ENCODE measurements at places on chromosomes 6 and 20.

GRCh38 chr6:150435832-150436231 lies 67.0 kb downstream of the IYD start:
- DNase-seq = no peak

DNA sequence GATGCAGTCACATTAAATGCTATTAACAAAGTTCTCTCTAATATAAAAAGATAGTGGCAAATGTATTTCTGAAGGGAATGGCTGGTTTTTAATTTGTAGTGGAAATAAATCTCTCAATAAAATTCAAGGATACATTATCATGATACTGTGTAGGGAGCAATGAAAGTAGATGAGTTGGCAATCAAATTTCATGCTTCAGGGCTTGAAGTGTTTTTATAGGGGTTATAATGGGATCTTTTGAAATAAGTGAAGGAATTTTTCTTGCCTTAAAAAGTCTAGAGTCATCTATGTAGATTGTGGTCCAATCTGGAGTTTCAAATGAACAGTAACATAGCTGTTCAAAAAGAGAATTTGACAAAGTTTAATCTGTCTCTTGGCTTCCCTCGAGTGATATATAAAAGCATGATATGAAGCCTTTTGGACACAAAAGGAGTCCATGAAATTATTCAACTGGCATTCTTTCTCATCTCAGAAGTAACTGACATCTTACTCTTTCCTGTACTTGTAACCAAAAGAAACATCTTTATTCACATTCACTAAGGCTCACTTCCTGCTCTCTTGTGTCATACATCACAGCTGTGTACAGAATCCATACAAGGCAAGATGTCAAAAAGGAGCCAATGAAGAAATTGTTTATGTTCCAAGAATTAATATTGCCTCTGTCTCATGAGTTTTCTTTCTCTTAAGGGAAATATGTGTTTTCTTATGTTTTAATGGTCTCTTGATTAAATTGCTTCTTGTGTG lies 591.0 kb upstream of the GJE1 start:
- no peak for DNase-seq

DNA sequence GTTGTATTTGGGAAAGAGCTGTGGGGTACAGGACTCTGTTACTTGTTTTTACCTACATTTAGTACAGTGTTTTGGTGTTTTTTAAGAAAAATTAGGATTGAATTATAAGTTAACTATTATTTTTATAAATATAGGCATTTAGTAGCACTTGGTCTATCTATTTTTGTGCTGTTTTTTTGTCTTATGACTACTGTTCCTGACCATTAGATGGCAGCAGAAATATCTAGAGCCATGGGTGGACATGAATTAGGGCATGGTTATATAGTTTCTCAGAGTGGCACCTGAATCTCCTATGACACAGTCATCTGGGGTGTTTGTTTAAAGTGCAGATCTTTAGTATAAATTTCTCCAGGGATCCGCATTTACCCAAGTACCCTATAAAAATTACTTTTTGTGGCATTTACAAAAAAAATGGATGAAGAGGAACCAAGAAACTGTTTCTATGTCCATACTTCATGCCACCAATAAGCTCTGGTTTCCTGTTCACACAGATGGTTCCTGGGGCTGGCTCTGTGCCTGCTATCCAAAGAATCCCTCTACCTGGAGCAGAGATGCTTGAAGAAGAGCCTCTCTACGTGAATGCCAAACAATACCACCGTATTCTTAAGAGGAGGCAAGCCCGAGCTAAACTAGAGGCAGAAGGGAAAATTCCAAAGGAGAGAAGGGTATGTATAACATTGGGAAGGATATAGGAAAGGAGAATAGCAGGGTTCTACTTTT lies 19.8 kb downstream of the NFYA start:
- DNase-seq = no peak

GRCh38 chr20:61812845-61813485 lies 252.7 kb downstream of the TAF4 start:
- no peak for DNase-seq

DNA sequence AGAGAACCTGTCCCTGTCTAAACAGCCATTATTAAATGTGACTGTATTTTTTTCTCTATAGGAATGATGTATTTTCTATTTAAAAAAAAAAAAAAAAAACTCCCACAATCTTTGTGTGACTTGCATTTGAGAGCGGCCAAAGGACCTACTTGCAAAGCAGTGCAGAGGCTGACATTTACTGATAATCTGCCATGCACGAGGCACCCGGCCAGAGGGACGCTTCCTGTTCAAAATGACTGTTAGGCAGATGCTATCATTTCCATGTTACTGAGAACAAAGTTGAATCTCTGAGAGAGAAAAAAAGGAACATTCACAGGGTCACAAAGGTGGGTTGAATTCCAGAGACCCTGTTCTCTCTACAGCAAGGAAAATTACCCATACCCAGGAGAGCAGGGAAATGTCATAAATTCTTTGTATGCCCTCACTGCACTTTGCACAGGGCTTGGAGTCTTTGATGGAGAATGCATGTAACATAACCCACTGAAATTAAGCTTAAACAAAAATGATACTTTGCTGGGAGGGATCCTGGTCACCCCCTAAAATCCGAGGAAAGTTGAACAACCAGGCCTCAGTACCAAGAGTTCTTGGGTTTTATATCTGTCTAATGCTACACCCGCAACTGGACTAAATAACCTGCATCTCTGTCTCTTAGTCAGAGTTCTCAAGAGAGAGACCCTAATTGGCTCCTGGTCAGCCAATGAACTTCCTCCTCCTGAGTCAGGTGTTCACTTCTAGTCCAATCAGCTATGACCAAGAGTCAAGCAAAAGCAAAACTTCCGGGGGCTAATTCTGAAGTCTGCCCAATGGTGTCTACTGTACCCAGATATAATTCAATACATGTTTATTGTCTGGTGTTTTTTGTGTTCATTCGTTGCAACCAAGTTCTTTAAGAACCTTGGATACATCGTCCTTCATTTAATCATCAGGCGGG lies 61.2 kb downstream of the GCLC start:
- DNase-seq = no peak

DNA sequence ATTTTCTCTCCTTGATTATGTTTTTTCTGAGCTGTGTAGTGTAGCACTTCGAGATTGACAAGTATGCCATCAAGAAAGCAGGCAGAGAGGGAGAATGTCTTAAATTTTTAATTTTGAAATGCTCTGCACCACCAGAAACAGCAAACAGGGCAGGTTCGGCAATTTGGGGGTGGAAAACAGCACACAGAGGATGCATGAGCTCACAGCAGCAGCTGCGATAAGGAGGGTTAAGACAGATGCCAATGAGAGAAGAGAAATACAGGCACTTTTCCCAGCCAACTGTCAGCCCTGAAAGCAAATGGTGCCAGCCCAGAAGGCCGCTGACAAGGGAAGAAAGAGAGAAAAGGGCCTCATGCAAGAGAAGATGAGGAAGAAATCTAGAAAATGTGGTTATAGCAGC lies 15.1 kb upstream of the SNRPB2 start:
- no peak for DNase-seq

DNA sequence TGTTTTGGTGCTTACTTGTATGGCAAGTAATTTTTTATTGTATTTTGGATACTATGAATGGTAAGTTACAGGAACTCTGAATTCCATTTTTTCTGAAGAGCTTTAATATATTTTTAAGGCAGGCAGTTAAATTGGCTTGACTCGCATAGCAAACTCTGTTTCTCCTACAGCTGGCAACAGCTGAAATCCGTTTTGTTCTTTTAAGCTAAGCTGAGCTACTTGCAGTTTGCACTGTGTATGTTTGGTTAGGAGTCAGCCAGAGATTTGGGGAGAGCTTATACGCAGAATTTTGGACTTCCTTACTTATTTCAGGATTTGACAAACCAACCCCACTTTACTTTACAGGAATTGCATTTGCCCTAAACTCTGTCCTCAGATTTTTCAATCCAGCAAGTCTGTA lies 179.1 kb downstream of the COL19A1 start:
- no peak for DNase-seq

GRCh38 chr6:34182751-34183531 lies 37.1 kb upstream of the GRM4 start:
- DNase-seq = peak; percentile 45

GRCh38 chr6:13453771-13454251 lies 33.6 kb downstream of the GFOD1 start:
- no peak for DNase-seq

DNA sequence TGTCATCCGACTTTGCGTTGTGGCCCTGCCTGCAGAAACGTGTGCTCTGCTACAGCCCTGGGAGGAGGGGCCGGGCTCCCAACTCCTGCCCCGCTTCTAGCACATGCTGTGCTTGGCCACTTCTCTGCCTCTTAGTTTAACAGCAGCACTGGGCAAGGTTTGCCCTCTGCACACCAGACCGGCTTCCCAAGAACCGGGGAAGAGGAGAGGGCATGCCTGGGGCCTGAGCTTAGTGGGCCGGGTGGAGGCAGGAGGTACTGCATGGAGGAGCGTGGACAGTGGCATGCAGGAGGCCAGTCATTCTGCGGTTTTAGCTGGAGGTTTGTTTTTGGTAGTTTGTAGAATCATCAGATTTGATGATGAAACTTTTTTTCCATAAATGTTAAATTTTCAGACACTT lies 45.5 kb downstream of the CEP43 start:
- DNase-seq = no peak

GRCh38 chr20:33669873-33670640 lies 3.3 kb downstream of the ACTL10 start:
- DNase-seq = no peak

DNA sequence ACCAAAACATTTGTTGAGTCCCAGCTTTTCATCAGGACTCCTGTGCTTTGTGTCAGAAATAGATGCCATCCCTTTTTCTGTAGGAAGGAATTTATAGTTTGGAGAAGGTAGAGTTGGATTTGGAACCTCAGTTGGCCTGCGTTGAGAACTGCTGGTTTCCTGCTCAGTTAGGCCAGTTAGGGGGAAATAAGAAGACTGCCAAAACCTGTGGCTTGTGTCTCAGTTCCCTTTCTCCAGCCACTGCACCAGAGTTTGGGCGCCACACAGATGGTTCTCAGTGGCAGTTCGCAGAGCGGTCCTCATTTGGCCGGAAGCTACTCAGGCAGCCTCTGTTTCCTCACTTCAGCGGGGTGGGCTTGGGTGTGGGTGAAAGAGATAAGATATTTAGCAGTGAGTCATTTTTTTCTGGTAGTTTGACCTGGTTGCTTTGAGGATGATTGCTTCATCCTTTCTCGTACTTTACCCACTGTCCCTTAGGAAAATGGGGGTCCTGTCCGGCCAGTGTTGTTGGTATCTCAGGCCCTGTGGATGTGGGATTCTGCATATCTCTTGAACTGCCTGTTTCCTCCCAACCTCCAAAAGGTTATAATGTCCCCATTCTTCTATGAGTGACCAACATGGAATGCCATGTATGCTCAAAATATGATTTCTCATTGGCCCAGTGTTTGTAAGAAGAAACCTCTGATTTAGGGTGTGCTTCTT lies 53.7 kb downstream of the JARID2 start:
- DNase-seq = no peak

DNA sequence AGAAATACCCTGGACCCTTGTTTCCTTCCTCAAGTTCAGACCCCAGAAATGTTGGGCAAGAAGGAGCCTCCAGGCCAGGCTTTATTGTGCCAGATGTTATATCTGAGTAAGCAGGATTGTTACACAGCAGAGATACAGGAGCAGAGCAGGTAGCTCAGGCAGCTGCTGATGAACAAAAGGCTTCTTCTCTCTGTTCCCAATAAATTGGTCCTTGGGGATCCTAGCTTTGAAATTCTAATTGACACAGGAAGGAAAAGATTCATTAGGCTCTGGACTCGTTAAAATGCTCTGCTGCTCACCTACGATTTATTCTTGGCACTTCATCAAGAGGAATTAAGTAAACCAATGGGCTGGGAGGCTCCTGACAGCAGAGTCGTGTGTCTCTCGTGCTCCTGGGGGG lies 54.2 kb downstream of the RALY start:
- DNase-seq = no peak

- DNase-seq = no peak
These were observed 64.5 kb downstream of the IPCEF1 start for GRCh38 chr6:154292066-154292465.

GRCh38 chr6:90103056-90103800 lies 193.4 kb downstream of the BACH2 start:
- no peak for DNase-seq

- no peak for DNase-seq
These were observed 101.4 kb upstream of the FAM184A start for GRCh38 chr6:119179842-119180241.

- DNase-seq = no peak
These were observed 86.9 kb downstream of the MTFR2 start for GRCh38 chr6:136163260-136163659.

DNA sequence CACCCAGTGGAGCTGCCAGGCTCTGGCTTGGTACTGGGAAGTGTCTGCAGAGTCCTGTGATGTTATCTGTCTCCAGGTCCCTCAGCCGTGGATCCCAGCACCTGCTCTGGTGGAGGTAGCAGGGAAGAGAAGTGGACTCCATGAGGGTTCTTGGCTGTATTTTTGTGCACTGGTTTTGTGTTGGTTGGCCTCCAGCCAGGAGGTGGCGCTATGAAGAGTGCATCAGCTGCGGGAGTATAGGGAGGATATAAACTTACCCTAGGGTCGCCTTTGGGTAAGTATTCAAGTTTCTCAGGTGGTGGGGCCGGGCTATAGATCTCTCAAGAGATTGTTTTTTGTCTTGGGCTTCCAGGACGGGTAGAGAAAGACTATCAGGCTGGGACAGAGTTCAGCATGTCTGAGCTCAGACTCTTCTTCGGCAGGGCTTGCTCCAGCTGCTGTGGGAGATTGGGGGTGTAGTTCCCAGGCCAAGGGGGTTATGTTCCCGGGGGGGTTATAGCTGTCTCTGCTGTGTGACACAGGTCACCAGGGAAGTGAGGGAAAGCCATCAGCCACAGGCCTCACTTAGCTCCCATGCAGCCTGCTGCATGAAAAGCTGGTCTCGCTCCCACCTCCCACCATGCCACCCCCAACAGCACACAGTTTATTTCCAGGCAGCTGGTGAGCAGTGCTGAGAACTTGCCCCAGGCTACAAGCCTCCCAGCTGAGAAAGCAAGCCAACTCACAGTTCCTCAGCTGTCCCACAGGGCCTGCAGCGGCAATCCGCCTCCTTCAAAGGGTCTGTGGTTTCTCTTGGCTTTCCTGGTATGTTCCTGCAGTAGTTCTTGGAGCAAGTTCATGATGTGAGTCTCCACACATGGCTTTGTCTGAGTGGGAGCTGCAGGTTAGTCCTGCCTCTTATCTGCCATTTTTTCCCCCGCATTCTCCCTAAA lies 115.7 kb downstream of the AIG1 start:
- DNase-seq = no peak

DNA sequence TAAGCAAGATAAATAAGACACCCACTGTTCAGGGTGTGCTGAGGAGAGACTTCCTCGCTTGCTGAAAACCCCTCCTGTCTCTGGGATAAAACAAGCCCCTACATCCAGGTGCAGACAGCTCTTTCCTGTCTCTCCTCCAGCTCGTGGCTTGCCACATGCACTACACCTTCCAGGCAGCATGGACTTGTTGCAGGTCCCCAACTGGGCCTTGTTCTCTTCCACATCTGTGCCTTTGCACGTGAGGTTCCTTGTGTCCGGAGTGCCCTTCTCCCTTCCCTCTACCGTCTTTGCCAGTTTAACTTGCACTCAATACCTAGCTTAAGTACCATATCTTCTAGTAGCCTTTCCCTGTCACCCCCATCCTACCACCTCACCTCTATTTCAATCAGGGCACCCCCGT lies 397.6 kb downstream of the RNGTT start:
- DNase-seq = no peak
